Uterus (tissue), 4 donors: ENCODE measurements at places on chromosomes 13 and 19.
A peak's percentile ranks its signal among the peaks of the same experiment; 100 is the strongest.

DNA sequence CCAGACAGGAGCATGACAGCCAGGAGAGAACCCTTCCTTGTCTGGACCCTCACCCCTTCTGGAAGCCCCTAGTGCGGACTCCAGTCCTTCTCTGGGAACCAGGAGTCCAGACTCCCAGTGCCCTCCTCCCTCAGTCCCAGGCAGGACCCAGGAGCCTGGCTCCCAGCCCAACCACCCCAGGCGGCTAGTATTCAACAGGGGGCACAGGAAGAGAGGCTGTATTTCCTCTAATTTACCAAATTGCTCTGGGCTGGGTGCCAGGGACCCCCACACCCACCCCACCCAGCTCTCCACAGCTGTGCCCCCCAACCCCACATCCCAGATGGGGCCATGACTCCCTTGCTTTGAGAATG lies 3.3 kb downstream of the GRIN2D start:
- DNase-seq: no peak

DNA sequence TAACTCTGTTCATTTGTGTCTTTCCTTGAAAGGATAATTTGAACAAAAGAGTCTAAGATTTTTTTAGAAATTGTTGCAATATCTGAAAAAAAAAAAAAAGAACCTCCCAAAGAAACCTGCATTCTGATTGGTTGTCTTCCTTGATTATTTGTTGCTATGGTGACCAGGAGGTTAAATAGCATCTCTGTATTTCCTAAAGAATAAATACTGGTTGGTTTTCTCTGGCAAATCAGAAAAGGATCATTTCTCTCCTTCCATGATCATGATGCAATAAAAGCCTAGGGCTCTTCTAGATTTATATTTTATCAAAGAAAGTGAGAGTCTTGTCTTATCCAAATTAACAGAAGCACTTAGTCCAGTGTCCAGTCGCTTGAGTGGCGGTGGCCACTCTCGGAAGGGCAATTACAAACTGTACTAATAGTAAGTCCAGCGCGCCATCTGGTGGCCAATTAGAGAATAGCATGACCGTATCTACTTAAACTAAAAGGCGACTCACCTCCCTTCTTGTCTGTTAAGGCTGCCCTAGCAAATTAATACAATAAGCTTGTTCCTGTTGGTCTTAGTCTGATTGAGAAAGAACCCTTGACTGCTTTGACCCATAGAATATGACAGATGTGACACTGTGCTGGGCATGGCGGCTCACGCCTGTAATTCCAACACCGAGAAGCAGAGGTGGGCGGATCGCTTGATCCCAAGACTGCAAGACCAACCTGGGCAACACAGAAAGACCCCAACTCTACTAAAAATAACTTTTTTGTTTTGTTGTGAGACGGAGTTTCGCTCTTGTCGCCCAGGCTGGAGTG lies 47.0 kb upstream of the PNMA8B start:
- DNase-seq: peak; percentile 83

DNA sequence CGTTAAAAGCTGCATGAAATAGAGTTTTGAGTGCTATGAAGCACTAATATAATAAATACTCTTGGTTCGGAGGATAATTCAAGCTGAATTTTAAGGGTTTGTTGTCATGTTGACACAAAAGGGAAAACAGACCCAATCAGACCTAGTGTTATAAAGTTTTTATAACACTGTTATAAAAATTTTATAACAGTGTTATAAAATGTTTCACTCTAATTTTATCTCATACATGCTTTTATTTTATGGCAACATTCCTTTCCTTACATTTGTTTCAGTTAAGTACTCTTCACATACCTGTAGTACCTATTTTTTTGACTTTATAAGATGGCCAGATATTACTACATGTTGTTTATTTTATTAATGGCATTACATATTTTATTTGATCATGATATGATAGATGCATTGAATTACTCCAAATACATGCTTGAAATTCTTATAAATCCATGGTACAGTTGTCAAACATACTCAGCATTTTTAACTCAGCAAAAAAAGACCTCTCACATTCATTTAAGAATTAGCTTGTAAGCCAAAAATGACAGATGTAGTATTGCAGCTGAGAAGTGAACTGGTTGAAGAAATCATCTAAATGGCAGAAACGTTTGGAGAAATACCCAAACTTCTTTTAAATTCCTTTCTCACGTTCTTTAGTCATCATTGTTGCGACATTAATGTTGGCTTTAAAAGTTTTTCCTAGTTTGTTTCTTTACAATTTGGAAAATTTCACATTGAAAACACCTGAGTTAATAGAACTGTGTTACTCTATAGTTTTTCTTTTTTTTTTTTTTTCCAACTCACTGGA lies 104.5 kb downstream of the PIBF1 start:
- DNase-seq: no peak

DNA sequence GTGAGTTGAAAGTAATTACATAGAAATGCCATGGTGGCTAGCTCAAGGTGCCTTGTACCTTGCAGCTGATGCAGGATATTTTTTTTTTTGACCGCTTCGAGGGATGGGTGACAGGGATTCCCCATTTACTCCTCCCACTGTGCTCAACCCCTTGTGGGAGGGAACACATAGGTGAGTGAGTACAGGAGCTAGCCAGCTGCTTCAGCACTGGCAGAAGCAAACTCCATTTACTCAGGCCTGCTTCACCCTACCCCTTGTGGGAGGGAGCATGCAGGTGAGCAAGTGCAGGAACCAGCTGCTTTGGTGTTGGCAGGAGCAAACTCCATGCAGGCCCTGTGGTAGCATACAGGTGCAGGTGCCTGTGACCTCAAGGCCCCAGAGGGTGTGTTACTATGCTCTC lies 330.1 kb downstream of the TDRD3 start:
- DNase-seq: no peak
